Fibroblast of the aortic adventitia (primary cell): ENCODE measurements at places on chromosomes 4 and X. TPM values are rescaled to one million over a fixed set of nuclear protein-coding genes. Genes with fewer than 3 reads are reported as not detected.

DNA sequence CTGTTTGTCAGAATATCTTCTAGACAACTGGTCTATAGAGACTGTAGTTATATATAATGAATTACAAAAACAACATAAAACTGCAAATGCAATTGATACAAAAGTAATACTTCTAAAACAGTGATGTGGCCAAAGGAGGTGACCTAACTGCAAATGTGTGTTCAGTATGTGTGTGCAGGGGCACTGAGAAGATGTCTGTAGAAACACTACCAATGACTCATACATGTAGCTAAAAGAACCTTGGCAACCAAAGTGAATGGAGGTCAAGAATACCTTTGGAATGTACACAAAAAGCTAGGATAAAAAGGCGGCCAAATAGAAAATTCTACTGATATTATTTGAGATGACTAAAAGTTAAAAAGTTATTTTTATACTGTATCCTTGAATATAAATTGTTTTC, 261.8 kb downstream of the CAMK2D start:
- DNase-seq, result peak; percentile 86

DNA sequence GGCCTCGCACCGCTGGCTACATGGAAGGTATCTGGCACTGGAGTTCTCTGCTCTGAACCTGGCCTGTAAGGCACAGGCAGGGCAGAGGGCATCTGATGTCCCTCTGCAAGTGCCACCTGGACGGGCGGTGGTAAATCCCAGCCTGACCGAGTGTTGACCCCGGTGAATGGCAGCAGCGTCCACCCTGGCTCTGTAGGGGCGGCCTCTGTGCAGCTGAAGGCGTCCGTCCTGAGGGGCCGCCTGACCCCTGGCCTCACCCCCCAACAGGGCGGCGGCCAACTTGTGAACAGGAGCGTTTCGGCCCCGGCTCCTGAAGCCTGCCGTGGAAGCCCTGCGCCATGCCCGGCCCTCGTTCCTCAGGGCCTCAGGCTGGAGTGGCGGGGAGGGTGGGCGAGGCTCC, 51.4 kb downstream of the CPZ start:
- no peak for DNase-seq

GRCh38 chrX:13000301-13000811, 25.4 kb downstream of the TMSB4X start:
- DNase-seq, result no peak

ZNF630 gene
- total RNA-seq, result 0.81 and 2.0 TPM in 2 replicates

SHROOM3 gene
- total RNA-seq, result 1.6 and 18.0 TPM in 2 replicates
